Stimulated activated CD4-positive, alpha-beta T cell treated with anti-CD3 and anti-CD28 coated beads, Interleukin-15, amount 100 ng/mL, for 1 hour (primary cell): ENCODE measurements at places on chromosomes 16 and 17.

DNA sequence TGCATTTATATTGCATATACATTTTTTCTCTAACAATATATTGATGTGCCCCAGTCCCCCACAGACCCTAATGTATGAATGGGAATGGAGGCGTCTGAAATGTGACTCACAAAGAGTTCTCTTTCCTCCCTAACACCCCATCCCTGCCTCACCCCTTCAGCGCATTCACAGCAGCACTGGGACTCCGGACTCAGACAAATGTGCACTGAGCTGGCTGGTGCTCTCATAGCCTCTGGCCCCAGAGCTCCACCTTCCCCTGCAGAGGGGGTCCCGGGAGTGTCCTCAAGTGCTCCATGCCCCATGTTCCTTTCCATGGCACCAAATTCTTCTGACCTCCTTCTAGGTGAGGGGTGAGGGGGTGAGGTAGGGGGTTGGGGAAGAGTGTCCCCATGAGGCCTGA is 20.6 kb downstream of the NPTX1 start:
- no peak for DNase-seq

GRCh38 chr17:68176718-68177117 is 71.1 kb upstream of the AMZ2 start:
- no peak for DNase-seq

- no peak for DNase-seq
Measured at GRCh38 chr17:10089196-10089804, 109.1 kb downstream of the GAS7 start.

- no peak for DNase-seq
Measured at GRCh38 chr16:59045501-59045900, 311.4 kb upstream of the GOT2 start.

- no peak for DNase-seq
Measured at GRCh38 chr16:87581857-87582215, 20.5 kb upstream of the JPH3 start.

GRCh38 chr17:82003411-82004381 is 19.0 kb downstream of the CENPX start:
- no peak for DNase-seq
